ENCODE measurements at places on chromosomes 13 and 19. TPM values are rescaled to one million over a fixed set of nuclear protein-coding genes. Genes with fewer than 3 reads are reported as not detected.

C3 gene
- total RNA-seq, result 1.5 TPM

TSPAN16 gene
- total RNA-seq, result not detected

FOXA3 gene
- total RNA-seq, result not detected

CEACAM7 gene
- not detected for total RNA-seq

CYP4F3 gene
- not detected for total RNA-seq

ZNF432 gene
- 8.5 TPM for total RNA-seq
